ENCODE measurements at places on chromosomes 6 and 20.
A peak's percentile ranks its signal among the peaks of the same experiment; 100 is the strongest.

GRCh38 chr6:137190583-137191094 lies 17.2 kb upstream of the IL22RA2 start:
- no peak for DNase-seq

DNA sequence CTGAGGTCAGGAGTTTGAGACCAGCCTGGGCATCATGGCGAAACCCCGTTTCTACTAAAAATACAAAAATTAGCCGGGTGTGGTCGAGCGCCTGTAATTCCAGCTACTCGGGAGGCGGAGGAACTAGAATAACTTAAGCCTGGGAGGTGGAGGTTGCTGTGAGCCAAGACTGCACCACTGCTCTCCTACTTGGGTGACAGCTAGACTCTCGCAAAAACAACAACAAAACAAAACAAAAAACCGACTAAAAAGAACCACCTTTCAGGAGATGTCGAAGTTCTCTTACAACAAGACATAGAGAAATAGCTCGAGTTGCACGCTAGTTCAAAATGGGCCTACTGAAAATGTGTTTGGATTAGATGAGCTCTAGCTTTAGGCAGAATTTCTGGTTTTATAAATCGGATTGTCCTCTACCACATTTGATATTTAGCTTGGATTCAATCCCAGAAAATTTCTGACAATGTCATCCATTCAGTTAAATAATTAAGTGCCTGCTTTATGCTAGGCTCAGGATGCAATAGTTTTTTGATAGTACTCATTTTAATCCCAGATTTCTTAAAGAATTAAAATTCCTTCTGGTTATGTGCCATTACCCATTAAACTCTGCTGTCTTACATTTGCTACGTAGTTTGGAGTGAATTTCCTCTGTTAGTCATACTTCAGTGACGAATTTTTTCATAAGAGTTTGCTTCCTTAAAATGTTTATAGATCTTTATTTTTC lies 137.5 kb upstream of the SHLD1 start:
- no peak for DNase-seq

DNA sequence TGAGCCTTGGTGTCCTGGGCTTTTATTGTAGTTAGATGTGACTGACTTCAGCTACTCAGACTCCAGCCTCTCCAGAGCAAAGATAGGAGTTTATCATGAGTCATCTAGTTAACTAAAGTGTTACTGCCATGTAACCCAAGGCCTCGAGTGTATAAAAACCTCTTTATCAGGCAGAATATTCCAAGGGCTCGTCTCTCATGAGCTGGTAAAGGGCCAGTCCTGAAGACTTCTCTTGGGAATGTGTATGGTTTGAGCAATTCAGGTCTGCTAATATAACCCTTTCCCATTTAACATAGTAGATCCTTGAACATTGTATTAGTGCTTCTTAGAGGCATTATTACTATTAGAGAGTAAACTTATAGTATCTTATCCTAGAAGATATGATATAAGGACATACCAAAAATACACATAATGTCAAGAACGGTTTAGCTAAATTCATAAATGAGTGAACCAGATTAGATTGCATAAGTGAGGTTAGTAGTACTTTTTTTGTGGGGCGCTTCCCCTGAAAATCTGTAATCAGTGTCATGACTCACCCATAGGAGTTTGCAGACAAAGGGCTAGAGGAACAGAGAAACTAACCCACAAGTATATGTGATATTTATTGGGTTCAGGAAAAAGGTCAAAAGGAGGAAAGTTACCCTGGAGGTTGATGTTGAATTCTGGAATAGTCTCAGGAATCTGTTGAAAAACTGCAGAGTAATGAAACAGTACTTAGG lies 16.0 kb downstream of the DSE start:
- no peak for DNase-seq

- no peak for DNase-seq
Observed at GRCh38 chr6:12200015-12200564, 90.1 kb upstream of the EDN1 start.

GRCh38 chr20:58571356-58571692 lies 56.1 kb upstream of the APCDD1L start:
- DNase-seq: no peak

DNA sequence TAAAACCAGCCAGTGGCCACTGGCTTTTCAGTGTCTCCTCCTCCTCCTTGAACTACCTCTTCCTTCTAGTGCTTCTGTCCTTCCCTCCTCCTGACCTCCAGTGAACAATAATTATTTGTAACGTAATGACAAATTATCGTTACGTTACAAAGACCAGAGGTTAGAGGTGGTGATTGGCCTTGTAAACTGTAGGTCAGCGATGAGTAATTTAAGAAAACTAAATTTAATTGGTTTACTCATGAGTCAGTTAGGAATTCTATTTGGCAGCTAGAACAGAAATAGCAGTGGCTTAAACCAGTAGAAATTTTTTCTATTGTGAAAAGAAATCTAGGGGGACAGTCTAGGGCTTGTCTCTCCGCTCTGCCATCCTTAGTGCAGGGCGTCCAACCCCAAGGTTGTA lies 38.8 kb downstream of the PPARD start:
- DNase-seq: no peak

DNA sequence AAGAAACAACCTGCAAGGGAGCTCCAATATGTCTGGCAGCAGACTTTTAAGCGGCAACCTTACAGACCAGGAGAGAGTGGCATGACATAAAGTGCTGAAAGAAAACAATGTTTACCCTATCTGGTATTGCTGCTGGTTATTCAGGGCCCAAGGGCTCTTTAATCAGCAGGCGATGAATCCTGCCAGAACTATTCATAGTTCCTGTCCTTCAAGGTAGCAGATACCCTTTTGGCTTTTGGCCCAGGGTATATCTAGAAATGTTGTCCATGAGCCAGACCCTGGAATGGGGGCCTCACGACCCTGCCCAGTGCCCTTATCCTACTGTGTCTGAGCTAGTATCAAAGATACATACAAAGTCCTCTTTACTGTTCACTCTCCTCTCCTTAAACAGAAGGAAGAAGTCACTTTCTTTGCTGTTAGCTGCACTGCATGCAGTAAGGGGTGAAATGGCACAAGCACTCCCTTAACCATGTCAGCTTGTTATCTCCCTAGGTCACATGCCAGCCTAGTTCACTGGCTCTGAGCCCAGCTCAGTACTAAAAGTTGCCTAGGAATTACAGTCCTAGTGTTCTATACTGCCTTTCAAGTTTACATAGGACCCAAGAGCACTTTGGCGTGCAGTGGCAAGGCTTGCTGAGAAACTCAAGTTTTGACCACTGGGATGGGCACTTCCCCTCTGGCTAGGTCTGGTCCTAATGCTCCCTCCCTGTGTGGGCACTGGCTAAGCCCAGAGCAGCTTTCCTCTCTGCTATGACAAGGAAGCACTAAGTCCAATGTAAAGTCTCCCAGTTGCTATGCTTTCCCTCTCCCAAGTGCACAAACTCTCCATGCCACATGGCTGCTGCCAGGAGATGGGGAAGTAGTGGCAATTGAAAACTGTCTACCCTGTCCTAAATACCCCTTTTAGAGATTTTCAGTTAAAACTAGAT lies 122.0 kb downstream of the HTR1B start:
- no peak for DNase-seq

GRCh38 chr20:17825960-17826843 lies 126.4 kb downstream of the BANF2 start:
- DNase-seq: no peak

DNA sequence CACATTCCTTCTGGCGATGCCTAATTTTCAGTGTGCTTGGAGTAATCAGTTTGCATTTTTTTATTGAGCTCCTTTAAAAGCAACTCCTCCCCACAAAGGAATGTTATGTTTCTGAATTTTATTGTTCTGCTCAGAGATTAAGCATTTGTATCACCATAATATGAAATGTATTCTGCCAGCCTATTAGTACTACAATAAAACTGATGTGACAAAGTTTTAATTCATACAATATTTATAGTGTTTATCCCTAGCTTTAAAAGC lies 236.9 kb upstream of the ASCC3 start:
- no peak for DNase-seq

DNA sequence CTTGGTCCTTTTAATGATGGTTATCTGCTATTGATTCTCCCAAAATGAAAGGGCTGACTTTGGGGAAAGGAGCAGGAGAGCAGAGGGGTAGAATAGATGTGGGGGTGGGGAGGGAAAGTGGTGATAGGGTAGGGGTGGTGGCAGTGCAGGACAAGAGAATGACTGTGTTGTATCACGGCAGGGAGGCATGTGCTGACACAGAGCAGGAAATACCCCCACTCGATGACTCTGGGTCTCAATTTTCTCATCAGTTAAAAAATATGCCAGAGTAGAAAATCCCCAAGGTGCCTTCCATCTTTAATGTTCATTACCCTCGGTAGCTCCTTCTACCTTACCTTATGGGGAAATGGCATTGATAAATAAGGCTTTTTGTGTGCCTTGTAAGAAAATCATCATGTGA lies 79.0 kb upstream of the ATXN1 start:
- DNase-seq: no peak

DNA sequence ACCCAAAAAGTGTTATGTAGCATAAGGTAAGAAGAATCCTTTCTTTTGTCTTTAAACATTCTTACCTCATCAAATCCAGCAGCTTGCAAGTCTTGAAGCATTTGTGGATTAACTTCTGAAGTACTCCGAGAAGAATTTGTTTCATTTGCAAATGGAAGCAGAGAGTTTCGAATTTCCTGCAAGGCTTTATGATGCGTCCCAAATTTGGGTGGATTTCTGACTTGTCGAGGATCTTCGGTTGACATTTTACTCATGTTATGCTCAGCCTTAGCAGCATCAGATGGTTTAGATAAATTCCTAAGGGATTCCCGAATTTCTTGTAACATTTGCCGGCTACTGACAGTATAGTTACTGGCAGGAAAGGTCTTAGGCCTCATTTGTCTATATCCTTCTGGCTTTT lies 16.2 kb downstream of the LATS1 start:
- DNase-seq: no peak

DNA sequence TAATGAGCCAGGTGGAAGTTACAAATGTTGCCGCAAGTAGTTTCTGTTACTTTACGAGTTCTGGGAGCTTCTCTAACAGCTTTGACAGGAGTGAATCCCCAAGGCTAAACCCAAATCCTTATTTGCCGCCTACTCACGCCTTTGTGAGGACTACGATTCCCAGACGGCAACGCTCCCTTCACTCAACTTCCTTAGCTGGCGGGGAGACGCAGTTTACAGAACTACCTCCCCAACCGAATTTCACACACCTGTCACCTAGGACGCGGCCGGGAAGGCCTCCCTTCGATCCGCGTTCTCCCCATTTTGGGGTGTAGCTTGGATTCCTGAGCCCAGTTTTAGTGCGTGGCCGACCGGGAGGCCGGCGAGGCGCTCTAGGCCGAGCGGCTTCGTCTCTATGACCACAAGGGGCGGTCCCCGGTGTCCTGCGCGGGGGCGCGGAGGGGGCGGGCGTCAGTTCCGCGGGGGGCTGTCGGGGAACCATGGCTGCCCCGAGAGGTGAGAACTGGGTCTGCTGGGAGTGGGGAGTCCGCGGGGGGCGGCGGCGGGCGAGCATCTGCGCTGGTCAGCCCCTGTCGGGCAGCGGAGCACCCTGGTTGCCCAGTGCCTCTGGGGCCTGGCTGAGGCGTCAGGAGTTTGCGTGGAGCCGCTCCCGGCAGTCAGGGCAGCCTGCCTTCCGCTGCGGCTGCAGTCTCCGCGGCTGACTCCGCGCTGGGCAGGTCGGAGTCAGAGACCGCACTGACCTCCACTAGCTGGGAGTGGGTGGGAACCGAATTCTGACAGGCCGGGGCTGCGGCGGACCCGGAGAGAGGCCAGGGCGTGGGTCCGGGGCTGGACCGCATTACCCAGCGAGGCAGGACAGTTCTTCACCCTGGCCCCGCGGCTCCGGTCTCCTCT lies at the start of gene SLC35A1:
Gene SLC35A1, plus strand, starts transcription at position 450 of the 894 bp plus-strand sequence. Its CDS starts 30 bp downstream, at position 480.
- DNase-seq: peak; percentile 73

- no peak for DNase-seq
Observed at GRCh38 chr6:160895562-160895961, 96.0 kb upstream of the MAP3K4 start.

DNA sequence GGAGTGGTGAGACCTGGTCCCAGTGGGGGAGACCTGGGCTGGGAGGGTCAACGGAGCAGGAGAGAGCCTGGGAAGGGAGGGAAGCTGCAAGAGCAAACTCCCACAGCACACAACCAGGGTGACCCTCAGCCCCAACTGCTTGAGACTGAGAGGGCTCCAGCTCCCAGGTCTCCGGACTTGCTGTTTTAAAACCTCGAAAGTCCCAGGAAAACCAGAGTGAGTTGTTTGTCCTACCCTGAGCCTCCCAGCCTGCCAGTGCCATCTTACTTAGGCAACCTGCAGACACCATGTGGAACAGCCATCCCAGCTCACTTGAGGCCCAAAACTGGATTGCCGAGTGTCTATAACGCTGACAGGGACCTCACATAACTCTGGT lies 4.8 kb upstream of the NTSR1 start:
- DNase-seq: no peak

DNA sequence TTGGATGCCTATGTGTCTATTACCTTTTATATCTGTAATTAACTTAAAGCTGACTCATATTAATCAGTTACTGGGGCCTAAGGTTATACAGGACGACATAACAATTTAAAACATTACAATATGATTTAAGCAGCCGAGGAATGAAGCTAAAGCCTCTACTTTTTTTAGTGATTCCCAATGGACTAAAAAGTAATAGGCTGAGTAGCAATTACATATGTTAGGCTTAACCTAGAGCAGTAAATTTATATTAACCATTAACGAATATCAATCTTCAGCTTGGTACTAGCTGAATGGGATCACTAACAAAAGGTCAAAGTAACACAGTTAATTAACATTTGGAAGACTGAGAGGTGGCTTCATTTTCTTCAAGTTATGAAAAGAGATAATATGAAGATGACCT lies 43.1 kb downstream of the STK38 start:
- no peak for DNase-seq

DNA sequence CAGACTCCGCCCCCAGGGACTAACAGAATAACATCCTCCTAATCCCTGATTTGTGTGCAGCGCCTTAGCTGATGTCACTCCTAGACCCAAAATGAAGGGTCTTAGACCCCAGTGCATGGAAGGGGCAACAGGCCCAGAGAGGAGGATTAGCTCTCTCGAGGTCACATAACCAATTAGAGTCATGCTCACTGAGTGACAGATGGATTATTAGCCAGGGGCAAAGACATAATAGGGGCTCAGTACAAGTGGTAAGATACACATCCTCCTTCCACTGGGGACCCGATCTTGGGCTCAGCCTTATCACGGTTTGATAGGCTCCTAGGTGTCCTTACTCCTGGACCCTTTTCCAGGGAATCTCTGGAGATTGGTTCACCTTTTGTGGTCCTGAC lies 858 bp downstream of the TP53INP2 start:
- DNase-seq: no peak

GRCh38 chr6:8082954-8083858 lies 19.0 kb upstream of the BLOC1S5 start:
- DNase-seq: no peak

GRCh38 chr6:4801491-4802110 lies 25.4 kb downstream of the CDYL start:
- no peak for DNase-seq

DNA sequence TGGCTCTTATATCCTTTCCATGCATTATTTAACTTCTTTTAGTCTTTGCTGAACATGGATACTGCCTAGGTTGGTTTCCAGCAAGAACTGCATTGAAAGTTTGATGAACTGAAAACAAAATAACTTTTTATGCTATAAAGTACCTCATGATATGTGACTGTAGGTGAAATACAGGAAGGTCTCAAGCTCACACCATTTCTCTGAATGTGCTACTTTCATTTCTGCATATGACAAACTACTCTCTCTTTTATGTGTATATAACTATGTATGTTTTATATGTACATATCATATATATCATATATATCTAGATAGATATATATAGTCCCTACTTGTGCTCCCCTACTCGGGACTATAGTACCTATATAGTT lies 65.9 kb downstream of the AIG1 start:
- no peak for DNase-seq
